Hematopoietic multipotent progenitor cell treated with erythropoietin and hydrocortisone succinate and interleukin-3 and kit ligand, for 17 days (in vitro differentiated cells): ENCODE measurements at places on chromosomes 11 and 22.

GRCh38 chr11:133988686-133989410, 32.1 kb upstream of the IGSF9B start:
- DNase-seq: no peak

DNA sequence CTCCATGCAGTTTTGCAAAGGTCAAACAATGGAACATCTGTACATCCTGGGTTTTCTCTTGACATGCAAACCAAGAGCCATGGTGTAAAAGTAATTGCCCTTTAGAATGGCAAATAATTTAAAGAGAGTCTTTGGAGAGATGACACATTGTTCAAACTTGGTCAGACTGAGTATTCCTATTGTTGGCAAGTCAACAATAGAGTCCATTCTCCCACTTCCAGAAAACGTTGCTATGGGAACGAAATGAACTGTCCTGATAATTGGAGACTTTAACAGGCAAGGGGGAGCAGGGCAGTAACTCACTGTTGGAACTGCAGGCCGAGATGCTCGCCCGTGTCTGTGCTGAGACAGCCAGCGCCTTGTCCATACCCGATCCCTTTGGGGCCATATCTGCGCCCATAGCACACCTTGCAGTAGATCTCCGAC, 13.9 kb downstream of the CSRP3 start:
- DNase-seq: no peak

DNA sequence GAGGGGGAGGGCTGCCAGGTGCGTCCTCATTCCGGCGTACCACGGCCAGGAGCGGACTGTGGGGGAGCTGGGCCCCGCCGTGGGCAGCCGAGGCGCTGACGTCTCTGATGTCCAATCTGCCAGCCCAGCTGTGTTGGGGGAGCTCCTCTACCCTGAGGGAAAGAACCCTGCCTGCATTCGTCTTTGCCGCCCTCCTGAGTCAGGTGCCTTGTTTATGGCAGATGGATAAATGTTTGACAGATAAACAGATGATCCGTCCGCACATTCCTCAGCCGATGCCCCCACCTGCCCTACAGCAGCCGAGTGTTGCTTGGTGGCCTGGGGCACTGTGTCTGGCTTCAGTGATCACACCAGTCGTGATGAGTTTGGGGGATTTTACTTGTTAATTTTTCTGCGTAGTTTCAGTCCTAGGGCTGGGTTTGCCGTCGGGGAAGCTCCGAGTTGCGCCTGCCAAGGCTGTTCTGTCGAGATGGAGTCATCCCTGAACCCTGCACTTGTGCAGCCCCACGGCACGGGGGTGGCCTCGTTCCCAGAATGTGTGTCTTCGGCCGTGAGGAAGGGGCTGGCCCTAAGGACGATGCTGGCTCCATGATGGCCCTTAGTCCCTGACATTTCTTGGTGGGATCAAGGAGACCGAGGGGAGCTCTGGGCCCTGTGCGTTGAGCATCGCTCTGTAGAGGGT, 1083.9 kb downstream of the BRD1 start:
- DNase-seq: no peak

DNA sequence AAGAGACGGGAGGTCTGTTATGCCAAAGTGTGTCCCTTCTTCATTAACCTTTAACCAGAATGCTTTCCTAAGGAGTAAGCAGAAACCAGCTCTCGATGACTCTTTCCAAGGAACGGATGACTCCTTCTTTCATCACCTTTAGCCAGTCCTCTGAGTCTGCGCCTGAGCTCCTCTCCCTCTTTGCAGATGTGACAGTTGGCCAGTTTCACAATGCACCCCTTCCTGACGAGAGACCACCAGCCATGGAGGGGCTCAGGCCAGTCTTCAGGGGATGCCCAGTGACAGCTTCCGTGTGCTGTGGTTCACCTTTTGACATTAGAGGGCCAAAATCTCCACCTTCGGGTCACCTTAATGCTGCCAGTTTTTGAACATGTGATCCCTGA, 826.1 kb downstream of the TBC1D22A start:
- DNase-seq: no peak
